ENCODE measurements at places on chromosomes 11 and 22.

- peak; percentile 75 for DNase-seq
These were observed 48.6 kb upstream of the OLFML1 start for GRCh38 chr11:7436657-7437056.

GRCh38 chr11:41201156-41201555, 258.3 kb downstream of the LRRC4C start:
- DNase-seq: peak; percentile 41

- DNase-seq: no peak
These were observed 53.8 kb downstream of the FLRT1 start for GRCh38 chr11:64089493-64089892.

GRCh38 chr11:3841426-3842350, 929 bp upstream of the RHOG start:
- DNase-seq: peak; percentile 95

DNA sequence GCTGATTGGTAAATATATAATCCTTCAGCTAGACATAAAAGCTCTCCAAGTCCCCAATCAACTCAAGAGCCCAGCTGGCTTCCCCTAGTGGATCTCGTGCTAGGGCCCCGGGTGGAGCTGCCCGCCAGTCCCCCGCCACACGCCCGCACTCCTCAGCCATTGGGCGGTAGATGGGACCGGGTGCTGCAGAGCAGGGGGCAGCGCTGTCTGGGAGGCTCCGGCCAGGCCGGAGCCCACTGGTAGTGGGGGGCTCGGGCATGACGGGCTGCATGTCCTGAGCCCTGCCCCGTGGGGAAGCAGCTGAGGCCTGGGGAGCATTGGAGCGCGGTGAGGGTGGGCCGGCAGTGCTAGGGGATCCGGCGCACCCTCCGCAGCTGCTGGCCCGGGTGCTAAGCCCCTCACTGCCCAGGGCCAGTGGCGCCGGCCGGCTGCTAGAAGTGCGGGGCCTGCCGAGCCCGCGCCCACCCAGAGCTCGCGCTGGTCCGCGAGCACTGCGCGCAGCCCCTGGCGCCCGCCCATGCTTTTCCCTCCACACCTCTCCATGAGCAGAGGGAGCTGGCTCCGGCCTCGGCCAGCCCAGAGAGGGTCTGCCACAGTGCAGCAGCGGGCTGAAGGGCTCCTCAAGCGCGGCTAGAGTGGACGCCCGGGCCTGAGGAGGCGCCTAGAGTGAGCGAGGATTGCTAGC, 1680.6 kb upstream of the RAG2 start:
- no peak for DNase-seq

- DNase-seq: no peak
These were observed 120.8 kb upstream of the SLC5A12 start for GRCh38 chr11:26842478-26843282.

Measured in NAMALWA (cell line).